NCI-H226 (cell line): ENCODE measurements at places on chromosomes 2 and 18.
A peak's percentile ranks its signal among the peaks of the same experiment; 100 is the strongest.

DNA sequence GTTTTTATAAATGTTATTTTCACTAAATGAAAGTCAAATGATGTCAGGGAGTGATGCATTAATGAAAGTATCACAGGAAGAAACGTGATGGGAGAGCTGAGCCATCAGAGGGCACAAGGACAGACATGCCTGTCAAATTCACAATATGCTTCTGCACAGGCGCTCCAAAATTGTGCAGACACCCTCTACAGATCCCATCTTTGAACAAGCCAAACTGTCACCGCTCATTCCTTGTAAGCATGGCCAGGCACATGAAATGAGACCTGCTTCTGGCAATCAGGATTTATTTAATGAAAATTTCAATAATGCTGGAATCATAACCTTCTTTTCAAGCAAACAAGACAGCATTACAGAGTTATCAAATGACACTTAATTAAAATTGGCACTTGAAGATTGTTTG, 20.4 kb upstream of the FSHR start:
- no peak for DNase-seq

- no peak for DNase-seq
These were observed 262.6 kb downstream of the DCDC2C start for GRCh38 chr2:3965953-3966352.

DNA sequence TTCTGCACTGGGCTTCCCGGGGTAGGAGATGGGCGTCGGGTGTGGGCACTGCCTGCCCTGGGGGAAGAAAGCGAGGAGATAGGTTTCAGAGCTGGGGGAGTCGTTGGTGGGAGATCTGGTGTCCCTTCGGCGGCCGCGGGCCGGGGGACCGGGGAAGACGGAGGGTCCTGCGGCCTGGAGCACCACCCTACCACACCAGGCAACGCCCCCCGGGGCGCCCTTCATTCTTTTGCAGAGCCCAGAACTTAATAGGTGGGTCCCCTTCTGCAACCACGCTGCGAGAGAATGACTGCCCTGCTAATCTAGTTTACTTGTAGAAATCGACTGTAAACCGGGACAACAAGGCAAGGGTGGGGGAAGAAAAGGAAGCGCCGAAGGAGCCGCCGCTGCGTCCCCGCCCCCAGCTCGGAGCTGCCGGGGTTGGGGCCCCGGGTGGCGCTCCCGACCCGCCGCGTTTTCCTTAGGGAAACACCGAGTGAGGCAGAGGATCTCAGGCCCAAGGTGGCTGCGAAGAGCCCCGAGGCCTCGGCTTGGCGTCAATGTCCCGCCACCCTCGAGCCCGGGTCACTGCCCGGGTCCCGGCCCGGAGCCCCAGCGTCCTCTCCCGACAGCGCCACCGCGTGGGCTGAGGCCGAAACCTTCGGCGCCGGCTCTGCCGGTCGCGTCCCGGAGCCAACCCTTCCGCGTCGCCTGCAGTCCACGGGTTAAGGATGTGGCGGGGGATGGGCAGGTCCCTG, 5.4 kb upstream of the SATB2 start:
- peak; percentile 14 for DNase-seq

- DNase-seq = no peak
These were observed 1098.5 kb upstream of the DDX18 start for GRCh38 chr2:116716038-116716437.

DNA sequence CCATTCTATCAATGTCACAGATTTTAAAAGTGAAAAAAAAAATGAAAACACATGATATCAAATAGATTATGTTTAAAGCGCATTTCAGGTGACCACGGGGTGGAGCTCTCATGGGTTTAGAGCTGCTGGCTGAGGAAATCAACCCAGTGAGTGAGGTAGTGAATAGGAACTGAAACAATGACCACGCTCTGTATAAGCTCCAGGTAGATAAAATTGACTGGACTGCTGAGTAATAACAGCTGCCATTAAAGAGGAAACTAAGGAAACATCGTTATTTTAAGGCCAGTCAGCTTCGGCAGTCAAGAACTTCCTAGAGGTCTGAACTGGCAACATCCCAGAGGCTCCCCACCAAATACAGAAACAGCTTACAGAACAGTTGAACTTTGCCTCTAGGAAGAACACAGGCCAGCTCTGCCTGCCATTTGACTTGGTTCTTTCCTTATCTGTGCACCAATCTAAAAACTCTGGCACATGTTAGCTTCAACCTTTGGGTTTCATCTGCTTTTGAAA, 185.9 kb downstream of the PDE1A start:
- no peak for DNase-seq

GRCh38 chr2:24871852-24872333, 48.1 kb downstream of the ADCY3 start:
- DNase-seq = peak; percentile 22

DNA sequence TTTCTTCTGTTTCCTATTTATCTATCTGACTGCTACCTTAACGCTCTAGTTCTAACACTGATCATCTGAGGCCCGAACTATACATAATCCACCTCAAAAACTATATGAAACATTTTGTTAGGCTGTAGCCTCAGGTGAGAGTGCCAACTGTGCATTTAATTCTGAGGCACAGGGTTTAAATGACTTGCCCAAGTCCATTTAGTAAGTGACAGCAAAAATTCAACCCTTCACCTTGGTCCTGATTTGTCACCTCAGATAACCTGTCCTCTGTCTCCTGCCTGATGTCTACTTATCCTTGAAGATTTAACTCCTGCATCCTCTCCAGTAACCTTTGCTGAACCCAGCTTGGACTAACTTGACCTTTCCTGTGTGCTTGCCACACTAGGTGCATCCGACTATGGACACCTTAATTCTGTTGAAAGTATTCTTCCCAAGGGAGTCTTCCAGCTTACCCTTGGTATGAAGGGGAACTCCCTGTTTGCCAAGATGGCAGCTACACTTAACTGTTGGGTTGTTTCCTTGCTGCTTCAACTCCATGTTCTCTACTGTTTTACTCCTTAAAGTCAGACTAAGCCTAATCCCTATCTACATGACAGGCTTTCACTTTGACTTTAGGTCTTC, 23.5 kb downstream of the CD302 start:
- DNase-seq = peak; percentile 24

GRCh38 chr18:44729631-44730101, 49.0 kb downstream of the SETBP1 start:
- DNase-seq = no peak

- DNase-seq = no peak
These were observed 65.4 kb upstream of the MCFD2 start for GRCh38 chr2:46980786-46981573.

- DNase-seq = no peak
These were observed 46.7 kb downstream of the PUM2 start for GRCh38 chr2:20303966-20304365.

GRCh38 chr2:128597121-128597762, 278.6 kb upstream of the HS6ST1 start:
- DNase-seq = no peak

- no peak for DNase-seq
These were observed 45.9 kb downstream of the KDM3A start for GRCh38 chr2:86487062-86487461.

GRCh38 chr18:45877403-45877802, 51.9 kb downstream of the SIGLEC15 start:
- no peak for DNase-seq

GRCh38 chr2:24076849-24077534, 866 bp upstream of the SF3B6 start:
- DNase-seq = no peak
